ENCODE measurements at places on chromosomes 12 and 14. TPM values are rescaled to one million over a fixed set of nuclear protein-coding genes. Genes with fewer than 3 reads are reported as not detected.

DNA sequence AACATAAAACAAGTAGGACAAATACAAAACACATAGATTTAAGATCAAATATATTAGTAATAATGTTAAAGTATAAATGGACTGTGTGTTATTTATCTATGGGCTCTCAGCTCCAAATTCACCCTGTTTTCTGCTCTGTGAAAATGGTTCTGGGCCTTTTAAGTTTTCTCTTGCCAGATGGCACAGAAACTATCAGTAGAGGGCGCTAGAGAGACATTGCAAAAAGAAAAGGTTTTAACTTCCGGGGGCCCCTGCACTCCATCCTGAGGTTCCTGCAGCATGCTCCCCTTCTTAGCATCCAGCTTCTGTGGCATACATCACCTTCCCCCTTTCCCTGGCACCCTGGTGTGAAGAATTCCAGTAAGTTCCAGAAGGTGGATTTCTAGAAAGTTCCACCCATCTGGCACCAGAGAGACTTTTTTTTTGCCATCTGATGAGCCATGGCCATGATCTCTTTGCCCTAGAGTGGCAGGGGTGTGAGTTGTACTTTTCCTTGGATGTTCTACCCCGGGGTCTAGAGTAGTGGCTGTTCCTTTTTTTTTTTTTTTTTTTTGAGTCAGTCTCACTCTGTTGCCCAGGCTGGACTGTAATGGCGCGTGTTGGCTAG lies 29.3 kb downstream of the ZCRB1 start:
- DNase-seq, result no peak
- no peaks in the 10 kb centered on the region for H3K4me1 ChIP-seq
- no peak overlapping the region for H3K27ac ChIP-seq
- no peak overlapping the region for H3K4me3 ChIP-seq

Gene FSCB
- polyA plus RNA-seq, result not detected

Gene PMCH
- not detected for polyA plus RNA-seq

- H3K27ac ChIP-seq, result no peak overlapping the region
- H3K27me3 ChIP-seq, result peaks cover 8% of the 10 kb centered on the region
- peak; percentile 26 for DNase-seq
- no peak overlapping the region for H3K4me3 ChIP-seq
- H3K4me1 ChIP-seq, result no peaks in the 10 kb centered on the region
- no peaks in the 10 kb centered on the region for H3K36me3 ChIP-seq
Measured at GRCh38 chr14:55238019-55238680, 33.1 kb upstream of the FBXO34 start.

Gene CDK4
- polyA plus RNA-seq, result 67.6 TPM

- no peak for DNase-seq
- no peaks in the 10 kb centered on the region for H3K27me3 ChIP-seq
- H3K4me1 ChIP-seq, result no peaks in the 10 kb centered on the region
- no peaks in the 10 kb centered on the region for H3K36me3 ChIP-seq
Measured at GRCh38 chr12:71036526-71036925, 116.0 kb upstream of the PTPRR start.

DNA sequence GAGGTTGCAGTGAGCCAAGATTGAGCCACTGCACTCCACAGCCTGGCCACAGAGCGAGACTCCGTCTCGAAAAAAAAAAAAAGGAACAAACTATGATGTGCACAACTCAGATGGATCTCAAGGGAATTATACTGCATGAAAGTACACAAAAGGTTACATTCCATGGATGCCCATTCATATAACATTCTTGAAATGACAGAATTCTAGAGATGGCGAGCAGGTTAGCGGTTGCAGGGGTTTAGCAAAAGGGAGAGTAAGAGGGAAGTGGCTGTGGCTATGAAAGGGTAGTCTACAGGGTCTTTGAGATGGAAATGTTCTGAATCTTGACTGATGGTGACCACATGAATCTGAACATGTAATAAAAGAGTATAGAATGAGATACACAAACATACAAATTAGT lies 49.7 kb downstream of the CKB start:
- H3K4me3 ChIP-seq, result no peak overlapping the region
- peaks cover 29% of the 10 kb centered on the region for H3K36me3 ChIP-seq
- no peaks in the 10 kb centered on the region for H3K27me3 ChIP-seq
- no peaks in the 10 kb centered on the region for H3K4me1 ChIP-seq

GRCh38 chr12:94725375-94726168 lies 75.2 kb upstream of the TMCC3 start:
- H3K4me3 ChIP-seq, result no peak overlapping the region
- peaks cover 34% of the 10 kb centered on the region for H3K4me1 ChIP-seq
- DNase-seq, result no peak
- peaks cover 21% of the 10 kb centered on the region for H3K27me3 ChIP-seq
- peak overlapping the region; percentile 6 for H3K27ac ChIP-seq

Gene CARMIL3
- polyA plus RNA-seq, result 0.11 TPM

- no peak overlapping the region for H3K27ac ChIP-seq
- H3K4me3 ChIP-seq, result no peak overlapping the region
- H3K36me3 ChIP-seq, result no peaks in the 10 kb centered on the region
- H3K27me3 ChIP-seq, result no peaks in the 10 kb centered on the region
Measured at GRCh38 chr14:95531473-95531872, 3.4 kb upstream of the GLRX5 start.

DNA sequence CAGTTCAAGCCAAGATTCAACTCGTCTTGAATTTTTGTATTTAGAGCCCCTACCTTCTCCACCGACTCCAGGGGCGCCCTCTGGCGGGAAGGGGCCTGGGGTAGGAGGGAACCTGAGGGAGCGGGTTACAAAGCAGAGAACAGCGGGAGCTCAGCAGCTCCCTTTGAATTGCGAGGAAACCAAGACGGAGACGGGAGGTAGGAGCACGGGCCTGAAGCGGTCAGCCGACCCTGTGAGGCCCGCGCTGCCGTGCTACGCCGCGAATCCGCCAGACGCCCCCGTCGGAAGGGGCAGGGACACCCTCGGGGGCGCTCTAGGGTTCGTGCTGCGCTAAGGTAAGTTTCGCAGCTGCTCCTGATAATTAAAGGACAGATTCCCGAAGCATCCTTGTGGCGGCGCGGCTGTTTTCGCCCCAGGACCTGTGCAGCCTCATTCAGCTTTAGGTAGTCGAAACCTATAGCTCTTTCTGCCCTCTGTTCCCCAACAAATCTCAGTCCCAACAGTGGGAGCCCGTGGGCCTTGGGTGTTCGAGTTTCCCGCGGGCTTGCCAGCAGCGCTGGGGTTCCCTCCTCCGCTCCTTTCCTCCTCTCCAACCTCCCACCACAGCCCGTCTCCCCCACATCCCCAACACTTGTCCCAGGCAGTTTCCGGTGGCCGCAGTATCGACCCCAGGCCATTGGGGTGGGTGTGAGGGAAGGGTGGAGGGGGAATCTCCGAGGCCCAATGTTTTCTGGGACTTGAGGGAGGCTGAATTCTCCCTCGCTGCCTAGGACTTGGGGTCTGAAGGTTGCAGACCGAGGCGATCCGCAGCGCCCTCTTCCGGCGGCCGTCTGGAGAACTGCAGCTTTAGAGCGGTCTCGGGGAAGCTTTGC lies 5.1 kb upstream of the NKX2-1 start:
- DNase-seq, result no peak
- peaks cover 6% of the 10 kb centered on the region for H3K4me1 ChIP-seq
- peaks cover 94% of the 10 kb centered on the region for H3K27me3 ChIP-seq
- no peak overlapping the region for H3K27ac ChIP-seq
- peaks cover 31% of the 10 kb centered on the region for H3K36me3 ChIP-seq
- H3K4me3 ChIP-seq, result no peak overlapping the region

GRCh38 chr12:89781946-89782550 lies 73.4 kb upstream of the ATP2B1 start:
- peaks cover 14% of the 10 kb centered on the region for H3K4me1 ChIP-seq
- H3K36me3 ChIP-seq, result peaks cover 6% of the 10 kb centered on the region
- no peak overlapping the region for H3K4me3 ChIP-seq
- H3K27ac ChIP-seq, result no peak overlapping the region

DNA sequence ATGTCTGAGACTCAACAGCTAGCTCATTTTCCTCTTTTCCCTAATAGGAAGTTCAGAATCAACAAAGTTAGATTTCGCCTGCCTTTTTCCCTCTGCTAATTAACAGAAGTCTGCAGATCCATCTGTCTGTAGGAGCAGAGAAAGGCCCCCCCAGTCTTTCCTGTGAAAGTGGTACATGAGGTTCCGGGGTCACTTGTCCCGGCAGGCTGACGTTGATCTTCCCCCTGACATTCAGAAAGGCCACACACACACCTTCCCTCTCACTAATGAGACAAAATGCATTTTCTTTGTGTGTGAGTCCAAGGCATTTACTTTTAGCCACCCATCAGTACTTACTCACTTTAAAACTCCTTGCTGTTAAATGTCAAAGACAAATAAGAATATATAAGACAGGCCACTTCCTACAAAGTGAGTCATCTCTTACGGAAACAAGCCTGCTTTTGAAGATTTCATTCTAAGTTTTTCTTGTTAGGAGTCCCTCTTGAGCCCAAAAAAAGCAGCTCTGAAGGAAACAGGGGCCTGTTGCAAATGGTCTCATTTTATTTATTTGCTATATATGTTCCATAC lies 138.7 kb downstream of the TTC7B start:
- no peak overlapping the region for H3K4me3 ChIP-seq
- H3K27me3 ChIP-seq, result no peaks in the 10 kb centered on the region
- no peak for DNase-seq

Gene AKAP6
- polyA plus RNA-seq, result 7.1 TPM

- DNase-seq, result no peak
- H3K27ac ChIP-seq, result no peak overlapping the region
- peaks cover 52% of the 10 kb centered on the region for H3K27me3 ChIP-seq
- H3K36me3 ChIP-seq, result no peaks in the 10 kb centered on the region
Measured at GRCh38 chr12:113432986-113433385, 10.8 kb downstream of the SDSL start.
